Lower leg skin (tissue), 4 donors: ENCODE measurements at places on chromosomes 1 and 21.

DNA sequence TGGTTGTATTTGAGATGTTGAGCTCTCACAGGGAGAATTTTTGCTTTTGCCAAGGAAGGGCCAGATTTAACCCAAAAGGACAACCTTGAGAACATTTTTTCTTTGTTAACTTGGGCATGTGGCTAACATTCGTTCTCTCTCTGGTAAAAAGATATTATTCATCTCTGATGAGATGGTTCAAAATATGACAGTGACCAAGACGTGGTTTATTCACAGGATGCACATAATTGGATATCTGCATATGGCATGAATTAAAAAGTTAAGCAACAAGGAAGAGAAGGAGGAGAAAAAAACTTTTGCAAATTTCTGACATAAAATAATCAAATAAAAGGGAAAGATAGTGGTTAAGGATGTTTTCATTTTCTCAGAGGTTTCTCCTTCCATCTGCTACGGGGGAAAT is 43.1 kb upstream of the BCL10 start:
- DNase-seq, result no peak

- no peak for DNase-seq
These were observed 5.0 kb upstream of the ACOT11 start for GRCh38 chr1:54542962-54543539.

- DNase-seq, result no peak
These were observed 112.8 kb downstream of the KCND3 start for GRCh38 chr1:111876631-111877030.

- no peak for DNase-seq
These were observed 769 bp downstream of the NTPCR start for GRCh38 chr1:232951180-232951579.

GRCh38 chr1:54385727-54386022 is 20.5 kb downstream of the SSBP3 start:
- no peak for DNase-seq

DNA sequence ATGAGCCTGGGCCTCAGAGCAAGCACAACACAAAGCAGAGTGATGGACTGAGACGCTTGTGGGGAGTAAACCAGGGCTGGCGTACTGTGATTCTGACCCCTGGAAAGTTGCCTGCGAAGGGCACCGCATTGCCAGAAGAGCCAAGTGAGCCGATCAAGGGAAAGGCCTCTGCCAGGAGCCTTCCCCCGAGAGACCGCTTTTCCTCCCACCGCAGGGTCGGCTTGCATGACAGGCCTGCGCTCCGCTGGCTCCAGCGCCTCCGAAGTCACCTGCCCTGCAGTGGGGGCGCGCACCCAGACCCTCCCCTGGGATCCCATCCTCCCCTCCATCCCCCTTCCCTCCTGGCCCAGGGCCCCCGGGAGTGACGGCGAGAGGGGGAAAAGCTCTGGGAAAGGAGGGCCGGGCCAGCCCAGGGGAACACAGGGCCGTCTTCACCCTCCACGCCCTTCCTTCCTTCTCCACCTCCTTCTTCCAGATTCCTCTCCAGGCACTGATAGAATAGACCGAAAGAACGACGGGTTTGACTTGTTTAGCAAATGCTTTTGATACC is 165.0 kb downstream of the TRIM33 start:
- DNase-seq, result peak; percentile 87

DNA sequence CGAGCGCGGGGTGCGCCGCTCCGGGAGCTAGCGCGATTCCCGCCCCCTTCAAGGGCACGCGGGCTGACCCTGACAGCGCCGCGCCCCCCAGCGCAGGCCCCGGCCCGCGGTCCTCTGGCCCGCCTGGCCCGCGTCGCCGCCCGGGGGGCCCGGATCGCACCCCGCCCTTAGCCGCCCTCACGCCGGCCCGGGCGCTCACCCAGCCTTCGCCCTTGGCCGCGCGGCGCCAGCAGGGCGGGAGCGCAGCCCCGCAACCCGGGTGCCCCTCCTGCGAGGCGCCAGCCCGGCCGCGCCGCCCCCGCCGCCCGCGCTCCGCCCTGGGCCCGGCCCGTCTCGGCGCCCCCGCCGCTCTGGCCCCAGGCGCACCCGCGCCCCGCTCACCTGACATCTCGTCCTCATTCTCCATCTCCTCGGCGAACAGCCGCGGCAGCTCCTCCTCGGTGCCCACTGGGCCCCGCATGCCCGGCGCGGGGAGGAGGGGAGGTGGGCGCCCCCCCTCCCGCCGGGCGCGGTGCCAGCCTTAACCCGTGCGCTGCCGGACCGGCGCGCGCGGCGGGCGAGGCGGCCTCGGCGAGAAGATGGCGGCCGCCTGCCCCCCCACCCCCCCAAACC is 451 bp downstream of the CHD5 start:
- DNase-seq, result no peak

DNA sequence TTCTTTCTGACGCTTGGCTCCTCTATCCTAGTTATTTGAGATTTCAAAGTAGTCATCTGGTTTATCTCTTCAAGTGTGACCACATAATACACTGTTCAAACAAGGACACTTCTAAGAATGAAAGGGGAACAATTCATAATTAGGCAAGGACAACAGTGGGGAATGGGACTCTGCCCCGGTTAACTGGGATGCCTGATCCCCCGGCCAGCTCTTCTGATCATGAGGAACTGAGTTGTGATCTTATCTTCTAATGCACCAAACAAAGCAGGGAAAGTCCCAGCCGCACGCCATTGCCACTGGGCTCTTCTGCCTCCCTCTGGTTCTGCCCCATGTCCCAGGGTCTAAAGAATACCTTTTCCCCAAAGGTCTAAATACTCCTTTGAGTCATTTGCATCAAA is 158.2 kb upstream of the IRF2BP2 start:
- no peak for DNase-seq

DNA sequence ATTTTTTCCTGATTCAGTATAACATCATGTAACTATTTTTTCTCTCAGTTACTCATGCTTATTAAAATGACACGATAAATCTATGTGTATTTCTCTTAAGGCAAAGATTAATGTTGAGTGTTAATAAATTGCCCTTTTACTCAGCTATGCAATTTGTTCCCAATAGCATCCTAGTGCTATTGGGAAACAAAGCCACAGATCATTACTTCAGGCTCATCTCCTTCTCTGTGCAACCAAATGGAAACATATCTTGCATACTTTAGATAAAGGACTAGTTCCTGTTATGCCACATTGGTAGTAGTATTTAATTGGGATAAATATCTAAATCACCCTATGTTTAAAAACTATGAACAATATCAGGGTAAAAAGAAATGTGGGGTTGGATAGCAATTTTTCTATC is 106.2 kb downstream of the PLPPR4 start:
- DNase-seq, result no peak

GRCh38 chr1:14613926-14614325 is 15.4 kb downstream of the KAZN start:
- DNase-seq, result no peak

GRCh38 chr1:60130703-60131102 is 57.1 kb upstream of the C1orf87 start:
- DNase-seq, result no peak

DNA sequence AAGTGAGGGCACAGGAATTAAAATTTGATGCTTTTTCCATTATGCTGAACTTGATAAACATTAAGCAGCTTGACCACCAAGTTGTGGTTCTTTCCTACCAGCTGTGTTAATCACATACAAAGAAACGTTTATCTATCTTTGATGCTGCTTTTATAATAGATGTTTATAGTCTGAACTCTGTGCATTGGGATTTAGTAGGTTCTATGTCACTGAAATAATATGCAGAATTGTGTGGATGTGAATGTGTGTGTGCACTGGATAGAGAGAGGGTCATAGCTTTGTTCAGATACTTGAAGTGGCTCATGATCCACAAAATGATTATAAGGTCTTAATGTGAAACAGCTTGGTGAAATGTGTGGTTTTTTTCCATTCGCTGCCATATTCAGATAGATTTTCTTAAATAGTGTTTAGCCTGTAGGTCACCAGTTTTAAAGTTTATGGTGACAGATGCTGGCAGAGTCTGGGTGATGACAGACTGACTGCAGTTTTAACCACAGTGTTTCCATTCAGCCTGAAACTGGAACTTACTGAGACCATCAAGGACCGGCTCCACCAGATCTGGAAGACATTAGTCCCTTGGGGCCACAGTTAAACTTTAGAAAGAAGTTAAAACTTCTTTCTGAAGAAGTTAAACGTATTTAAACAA is 10.2 kb downstream of the DDI2 start:
- no peak for DNase-seq

GRCh38 chr1:37299216-37299615 is 175.2 kb upstream of the ZC3H12A start:
- no peak for DNase-seq

- no peak for DNase-seq
These were observed 42.3 kb upstream of the NFASC start for GRCh38 chr1:204828352-204828850.

DNA sequence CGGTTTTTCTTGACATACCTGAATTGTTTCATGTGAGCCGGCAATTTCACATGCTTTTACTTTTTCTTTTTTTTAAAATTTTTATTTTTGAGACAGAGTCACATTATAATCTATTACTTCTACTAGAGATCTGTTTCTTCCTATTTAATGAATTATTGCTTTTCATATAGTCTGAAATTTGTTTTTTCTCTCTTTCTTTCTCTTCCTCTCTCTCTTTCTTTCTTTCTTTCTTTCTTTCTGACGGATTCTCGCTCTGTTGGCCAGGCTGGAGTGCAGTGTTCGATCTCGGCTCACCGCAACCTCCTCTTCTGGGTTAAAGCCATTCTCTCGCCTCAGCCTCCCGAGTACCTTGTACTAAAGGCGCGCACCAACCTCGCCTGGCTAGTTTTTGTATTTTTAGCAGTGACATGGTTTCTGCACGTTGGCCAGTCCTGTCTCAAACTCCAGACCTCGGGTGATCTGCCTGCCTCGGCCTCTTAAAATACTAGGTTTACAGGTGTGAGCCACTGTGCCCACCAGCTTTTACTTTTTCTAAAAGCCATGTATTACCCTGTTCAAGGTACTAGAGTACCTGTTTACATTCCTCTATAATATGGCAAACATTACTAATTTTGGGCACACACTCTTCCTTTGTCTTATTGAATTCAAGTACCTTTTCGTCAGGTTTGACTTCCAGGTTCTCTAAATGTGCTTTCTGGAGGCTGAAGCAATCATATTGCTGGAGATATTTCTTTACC is 86.5 kb upstream of the RHOU start:
- no peak for DNase-seq

DNA sequence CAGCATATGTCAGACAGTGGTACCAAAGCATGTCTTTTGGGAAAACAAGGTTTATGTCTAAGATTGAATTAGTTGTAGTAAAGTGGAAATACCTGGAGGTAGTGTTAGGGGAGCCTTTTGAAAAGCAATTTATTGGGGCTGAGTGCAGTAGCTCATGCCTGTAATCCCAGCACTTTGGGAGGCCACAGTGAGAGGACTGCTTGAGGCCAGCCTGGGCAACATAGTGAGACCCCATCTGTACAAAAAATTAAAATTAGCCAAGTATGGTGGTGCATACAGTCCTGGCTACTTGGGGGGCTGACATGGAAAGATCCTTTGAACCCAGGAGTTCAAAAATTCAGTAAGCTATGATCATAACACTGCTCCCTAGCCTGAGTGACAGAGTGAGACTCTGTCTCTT is 7.3 kb downstream of the ZMPSTE24 start:
- DNase-seq, result no peak

DNA sequence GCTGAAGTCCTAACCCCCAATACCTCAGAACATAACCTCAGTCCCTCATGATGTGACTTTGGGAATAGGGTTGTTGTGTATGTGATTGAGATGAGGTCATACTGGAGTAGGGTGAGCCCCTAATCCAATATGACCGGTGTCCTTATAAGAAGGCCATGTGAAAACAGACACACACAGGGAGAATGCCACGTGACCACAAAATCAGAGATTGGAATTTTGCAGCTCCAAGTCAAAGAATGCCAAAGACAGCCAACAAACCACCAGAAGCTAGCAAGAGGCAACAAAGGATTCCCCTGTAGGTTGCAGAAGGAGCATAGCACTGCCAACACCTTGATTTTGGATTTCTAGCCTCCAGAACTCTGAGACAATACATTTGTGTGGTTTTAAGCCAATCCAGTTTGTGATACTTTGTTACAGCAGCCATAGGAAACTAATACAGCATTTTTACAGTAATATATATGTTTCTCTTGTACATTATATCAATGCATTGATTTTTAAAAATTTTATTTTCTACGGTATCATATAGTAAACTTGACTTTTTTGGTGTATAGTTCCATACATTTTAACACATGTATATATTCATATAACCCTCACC is 5.4 kb downstream of the ZSWIM5 start:
- DNase-seq, result no peak

GRCh38 chr1:36366091-36366661 is 19.5 kb downstream of the STK40 start:
- DNase-seq, result no peak

- no peak for DNase-seq
These were observed 120.2 kb downstream of the ROR1 start for GRCh38 chr1:63893976-63894375.

DNA sequence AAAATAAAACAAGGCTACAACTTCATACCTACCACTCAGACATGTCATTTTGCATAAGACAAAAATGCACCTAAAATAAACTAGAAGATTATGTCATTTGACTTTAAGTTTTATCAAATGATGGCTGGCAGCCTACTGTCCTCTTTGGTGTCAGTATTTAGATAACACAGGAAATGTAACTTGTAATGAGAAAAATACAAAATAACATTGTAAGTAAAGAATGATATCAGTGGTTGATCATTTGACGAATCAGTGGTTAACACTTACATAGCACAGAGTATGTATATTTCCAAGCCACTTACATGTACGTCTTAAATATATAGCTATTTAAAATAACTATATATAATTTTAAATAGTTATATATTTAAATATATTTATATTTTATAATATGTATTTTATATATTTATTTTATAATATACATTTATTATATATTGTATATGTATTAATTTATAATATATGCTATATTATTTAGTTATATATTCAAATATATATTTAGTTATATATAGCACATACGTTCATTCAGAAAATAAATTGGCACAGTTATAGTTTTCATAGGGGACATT is 44.1 kb downstream of the ZNF678 start:
- DNase-seq, result no peak

DNA sequence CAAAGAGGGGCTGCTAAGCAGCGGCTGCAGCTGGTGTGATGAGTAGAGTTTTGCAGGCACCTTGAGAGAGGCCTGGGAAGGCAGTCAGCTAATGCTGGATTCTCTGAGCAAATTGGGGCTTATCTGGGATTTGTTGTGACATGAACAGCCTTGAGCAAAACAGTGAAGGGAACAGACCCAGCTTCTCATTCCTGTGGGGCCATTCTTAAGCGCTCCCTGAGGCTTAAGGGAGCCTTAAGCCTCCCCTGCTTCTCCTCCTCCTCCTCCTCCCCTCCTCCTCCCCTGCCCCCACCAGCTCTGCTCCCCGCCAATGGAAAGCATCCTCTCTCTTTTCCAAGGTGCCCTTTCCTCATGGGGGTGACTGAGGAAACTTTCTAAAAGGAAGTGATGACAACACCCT is 21.3 kb downstream of the HMGCS2 start:
- no peak for DNase-seq

DNA sequence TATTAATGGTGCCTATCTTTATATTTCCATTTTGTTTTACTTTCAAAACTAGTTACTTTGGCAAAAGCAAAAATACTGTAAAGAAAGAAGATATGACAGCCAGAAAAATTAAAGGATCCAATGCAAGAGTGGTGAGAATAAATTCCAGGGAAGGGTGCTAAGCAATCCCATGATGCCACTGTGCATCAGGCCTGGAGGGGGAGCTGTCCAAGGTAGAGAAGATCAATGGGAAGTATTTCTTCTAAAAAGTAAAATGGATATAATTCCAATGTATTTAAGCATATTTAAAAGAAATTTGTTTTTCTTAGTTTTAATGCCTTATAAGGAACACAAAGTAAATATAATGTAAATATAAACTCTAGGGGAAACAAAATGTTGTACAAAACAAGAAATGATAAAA is 1382.2 kb upstream of the B3GALT2 start:
- no peak for DNase-seq
